ENCODE measurements at places on chromosomes 6 and 20.

DNA sequence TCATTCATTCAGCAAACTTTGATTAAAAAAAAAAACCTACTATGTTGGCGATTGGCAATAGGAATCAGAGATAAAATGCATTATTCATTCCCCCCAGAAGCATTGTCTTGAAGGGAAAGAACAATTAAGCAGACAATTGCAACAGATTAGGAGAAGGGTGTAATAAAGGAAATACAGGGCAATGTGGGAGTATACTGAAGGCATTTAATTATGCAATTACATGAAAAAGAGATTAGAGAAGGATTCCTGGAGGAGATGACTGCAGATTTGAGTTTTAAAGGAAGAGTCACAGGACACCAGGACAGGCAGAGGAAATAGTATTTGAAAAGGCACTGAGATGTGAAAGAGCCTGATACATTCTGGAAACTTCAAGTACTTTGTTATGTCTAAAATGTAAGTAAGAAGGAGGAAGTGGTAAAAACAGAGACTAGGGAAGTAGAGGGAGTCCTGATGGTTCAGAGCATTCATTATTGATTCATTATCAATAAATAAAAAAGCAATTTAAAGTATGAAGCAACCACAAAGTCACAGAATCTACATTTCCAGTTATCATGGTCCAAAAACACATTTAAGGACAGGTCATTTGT lies 43.7 kb downstream of the THEMIS start:
- no peak overlapping the region for H3K4me3 ChIP-seq
- H3K27ac ChIP-seq, result peak overlapping the region; percentile 62
- peaks cover 64% of the 10 kb centered on the region for H3K36me3 ChIP-seq
- no peaks in the 10 kb centered on the region for H3K27me3 ChIP-seq

GRCh38 chr6:107077710-107078109 lies 37.6 kb downstream of the BEND3 start:
- no peaks in the 10 kb centered on the region for H3K36me3 ChIP-seq
- no peak for DNase-seq
- no peak overlapping the region for H3K4me3 ChIP-seq
- H3K27me3 ChIP-seq, result no peaks in the 10 kb centered on the region
- H3K27ac ChIP-seq, result no peak overlapping the region
- H3K4me1 ChIP-seq, result no peaks in the 10 kb centered on the region

GRCh38 chr6:10612161-10612560 lies 82.3 kb downstream of the C6orf52 start:
- H3K36me3 ChIP-seq, result peaks cover 2% of the 10 kb centered on the region
- no peak for DNase-seq
- H3K27ac ChIP-seq, result no peak overlapping the region
- peaks cover 6% of the 10 kb centered on the region for H3K4me1 ChIP-seq
- H3K4me3 ChIP-seq, result no peak overlapping the region

DNA sequence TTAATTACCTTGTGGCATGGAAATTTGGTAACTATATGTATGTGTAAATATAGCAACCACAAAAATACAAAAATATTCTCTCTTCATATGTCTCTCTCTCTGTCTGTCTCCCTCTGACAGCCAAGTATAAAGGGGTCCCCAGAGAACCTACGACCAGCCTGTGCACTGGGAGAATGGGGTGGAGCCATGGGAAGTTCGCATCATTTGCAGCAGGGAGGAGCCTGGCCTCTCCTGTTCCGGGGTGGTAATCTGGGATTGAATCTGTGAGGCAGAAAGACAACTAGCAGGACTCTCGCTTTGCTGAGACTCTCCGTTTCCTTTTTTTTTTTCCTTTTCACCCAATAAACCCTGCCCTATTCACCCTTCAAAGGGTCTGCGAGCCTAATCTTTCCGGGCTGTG lies 1109.1 kb downstream of the HACE1 start:
- H3K36me3 ChIP-seq, result no peaks in the 10 kb centered on the region
- no peak overlapping the region for H3K4me3 ChIP-seq
- H3K4me1 ChIP-seq, result no peaks in the 10 kb centered on the region
- DNase-seq, result no peak

DNA sequence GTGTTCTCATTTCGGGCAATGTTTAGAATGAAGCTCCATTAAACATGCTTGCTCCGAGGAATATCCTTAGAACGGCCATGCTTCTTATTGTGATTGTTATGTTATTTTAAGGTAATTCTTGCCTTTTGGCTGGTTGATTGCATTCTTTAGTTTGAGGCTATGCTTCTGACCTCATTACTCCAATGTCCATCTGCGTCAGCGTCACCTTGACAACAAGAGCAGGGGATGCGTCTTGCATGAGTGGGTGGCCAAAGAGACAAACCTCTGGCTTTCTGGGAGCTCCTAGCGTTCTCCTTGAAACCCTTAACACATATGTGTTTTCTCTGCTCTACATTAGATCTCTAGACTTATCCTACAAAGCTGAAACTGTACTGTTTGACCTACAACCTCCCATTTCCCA lies 184.3 kb downstream of the THBS2 start:
- H3K27me3 ChIP-seq, result no peaks in the 10 kb centered on the region
- DNase-seq, result no peak
- no peak overlapping the region for H3K4me3 ChIP-seq
- H3K36me3 ChIP-seq, result no peaks in the 10 kb centered on the region
- no peak overlapping the region for H3K27ac ChIP-seq

DNA sequence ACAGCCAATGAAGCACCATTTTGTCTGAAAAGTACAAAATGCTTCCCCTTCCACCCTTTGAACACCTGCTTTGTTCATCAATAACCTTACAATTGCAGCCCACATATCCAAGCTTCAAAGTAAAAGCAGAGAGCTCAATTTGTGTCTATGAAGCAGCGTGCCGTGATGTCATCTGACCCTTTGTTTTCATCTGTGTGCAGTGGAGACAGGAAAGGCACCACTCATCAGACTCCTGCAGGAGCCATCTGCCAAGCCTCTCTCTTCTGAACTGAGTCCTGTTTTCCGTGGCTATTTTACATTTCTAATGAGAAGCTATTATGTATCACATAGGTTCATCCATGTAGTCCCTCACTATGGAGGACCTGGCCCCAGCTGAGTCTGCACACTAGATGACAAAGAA lies 7.5 kb upstream of the LY86 start:
- no peak overlapping the region for H3K4me3 ChIP-seq
- H3K4me1 ChIP-seq, result peaks cover 27% of the 10 kb centered on the region
- no peaks in the 10 kb centered on the region for H3K27me3 ChIP-seq
- DNase-seq, result no peak
- no peak overlapping the region for H3K27ac ChIP-seq

- H3K4me1 ChIP-seq, result no peaks in the 10 kb centered on the region
- H3K36me3 ChIP-seq, result no peaks in the 10 kb centered on the region
- H3K4me3 ChIP-seq, result no peak overlapping the region
- no peaks in the 10 kb centered on the region for H3K27me3 ChIP-seq
- no peak overlapping the region for H3K27ac ChIP-seq
Observed at GRCh38 chr6:143097224-143097795, 36.6 kb downstream of the AIG1 start.

DNA sequence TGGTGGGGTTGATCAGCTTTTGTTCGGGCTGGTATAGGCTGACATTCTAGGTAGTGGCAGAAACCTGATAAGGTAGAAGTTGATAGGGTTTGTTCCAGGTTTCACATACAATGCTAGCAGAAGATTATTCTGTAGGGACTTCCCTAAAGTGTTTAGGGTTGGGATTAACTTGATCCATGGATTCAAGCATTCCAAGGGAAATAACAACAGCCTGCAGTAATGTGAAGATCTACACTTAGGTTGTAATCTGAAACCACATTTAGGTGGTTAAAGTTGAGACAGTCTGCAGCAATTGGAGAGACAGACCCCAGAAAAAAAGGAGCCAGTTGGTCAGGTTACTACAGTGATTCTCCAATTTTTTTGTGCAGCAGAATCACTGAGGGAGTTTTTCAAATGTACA lies 56.1 kb downstream of the GJA1 start:
- no peaks in the 10 kb centered on the region for H3K4me1 ChIP-seq
- DNase-seq, result no peak
- no peaks in the 10 kb centered on the region for H3K27me3 ChIP-seq
- H3K27ac ChIP-seq, result no peak overlapping the region
- no peaks in the 10 kb centered on the region for H3K36me3 ChIP-seq
- H3K4me3 ChIP-seq, result no peak overlapping the region

DNA sequence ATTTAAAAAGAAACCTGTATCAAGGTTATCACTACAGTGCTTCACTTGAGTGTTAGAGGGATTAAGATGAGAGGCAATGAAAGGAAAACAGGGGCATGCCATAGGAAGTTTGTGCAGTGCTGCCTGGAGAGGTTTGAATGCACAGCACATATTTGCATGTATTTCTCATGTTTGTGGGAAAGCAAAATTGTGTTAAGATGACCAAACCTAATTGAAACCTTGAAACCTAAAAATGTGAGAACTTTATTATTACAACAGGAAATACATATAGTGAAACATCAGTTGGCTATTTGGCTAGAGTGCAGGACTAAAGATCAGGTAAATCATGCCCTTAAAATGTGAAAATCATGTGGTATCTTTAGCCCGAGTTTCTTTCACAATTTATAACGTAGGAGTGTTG lies 8.5 kb upstream of the TBXT start:
- no peaks in the 10 kb centered on the region for H3K36me3 ChIP-seq
- H3K4me3 ChIP-seq, result no peak overlapping the region
- peaks cover 6% of the 10 kb centered on the region for H3K27me3 ChIP-seq
- peaks cover 2% of the 10 kb centered on the region for H3K4me1 ChIP-seq
- no peak for DNase-seq

DNA sequence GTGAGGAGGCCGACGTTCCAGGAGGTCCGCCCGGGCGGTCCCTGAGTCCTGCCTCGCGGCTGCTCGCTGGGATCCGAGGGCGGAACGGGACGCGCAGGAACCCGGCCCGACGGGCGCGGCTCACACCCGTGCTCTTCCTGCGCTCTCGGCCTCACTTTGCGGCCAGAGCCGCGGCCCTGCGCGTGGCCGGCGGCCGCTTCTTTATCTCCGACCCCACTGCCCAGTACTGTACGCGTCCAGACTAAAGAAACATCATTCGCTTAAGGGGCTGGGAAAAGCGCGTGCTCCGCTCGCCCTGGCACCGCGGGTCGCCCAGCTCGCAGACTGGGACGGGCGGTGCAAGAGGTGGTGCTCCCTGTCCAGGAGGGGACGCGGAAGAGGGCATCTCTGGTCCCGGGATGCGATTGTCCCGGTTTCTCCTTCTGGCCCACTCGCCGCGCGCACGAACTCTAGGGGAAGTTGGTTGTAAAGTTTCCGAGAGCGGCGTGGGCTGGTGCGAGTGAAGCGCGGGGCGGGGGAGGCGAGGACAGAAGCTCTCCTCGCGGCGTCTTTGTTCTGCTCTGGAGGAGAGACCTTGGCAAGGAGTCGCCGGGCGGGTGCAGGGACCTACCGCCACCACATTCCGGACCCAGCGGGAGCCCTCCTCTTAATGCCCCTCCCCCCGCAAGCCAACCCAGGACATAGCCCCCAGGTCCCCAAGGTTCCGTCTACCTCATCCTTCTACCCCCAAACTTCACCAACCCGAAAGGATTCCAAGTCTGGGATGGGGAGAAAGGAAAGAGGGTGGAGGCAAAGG lies 71.0 kb downstream of the SOX4 start:
- H3K4me1 ChIP-seq, result peaks cover 22% of the 10 kb centered on the region
- H3K36me3 ChIP-seq, result no peaks in the 10 kb centered on the region
- H3K27me3 ChIP-seq, result peaks cover 58% of the 10 kb centered on the region
- H3K4me3 ChIP-seq, result no peak overlapping the region

DNA sequence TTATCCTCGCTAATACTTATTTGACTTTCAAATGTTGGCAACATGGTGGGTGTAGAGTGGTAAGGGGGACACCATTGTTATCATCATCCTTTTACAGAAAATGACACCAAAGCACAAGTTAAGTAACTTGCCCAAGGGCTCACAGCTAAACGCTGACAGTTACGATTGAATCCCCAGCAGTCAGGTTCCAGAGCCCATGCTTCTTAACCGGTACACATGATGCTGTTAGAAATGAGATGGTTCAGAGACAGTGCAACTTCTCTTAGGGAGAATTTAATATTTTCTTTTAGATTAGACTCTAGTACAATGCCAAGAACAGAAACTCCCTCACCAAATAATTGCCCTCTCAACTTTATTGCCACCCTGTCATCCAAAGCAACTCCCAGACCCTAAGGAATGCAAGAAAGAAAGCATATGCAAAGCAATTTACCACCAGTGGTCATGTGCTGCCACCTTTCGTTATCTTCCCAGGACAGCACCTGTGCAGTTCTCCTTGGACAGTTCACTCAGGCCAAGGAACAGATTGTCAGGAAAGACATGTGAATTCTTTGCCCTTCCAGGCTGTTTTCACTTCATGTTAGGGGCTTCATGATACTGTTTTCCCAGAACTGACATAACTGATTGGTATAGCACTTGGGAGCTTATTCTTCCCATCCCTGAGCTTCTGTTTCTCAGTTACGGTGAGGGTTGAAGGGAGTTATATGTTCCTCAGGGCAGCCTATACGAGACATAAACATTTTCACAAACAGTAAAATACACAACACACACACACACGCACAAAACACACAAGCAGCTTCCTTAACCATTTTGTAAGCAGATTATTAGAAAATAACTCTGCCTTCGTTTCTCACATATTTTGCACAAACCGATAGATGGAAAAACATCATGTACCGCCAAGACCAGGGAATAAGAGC lies 5.1 kb downstream of the HLA-DMA start:
- DNase-seq, result peak; percentile 67
- H3K36me3 ChIP-seq, result peaks cover 11% of the 10 kb centered on the region
- H3K4me3 ChIP-seq, result no peak overlapping the region
- no peak overlapping the region for H3K27ac ChIP-seq
- H3K4me1 ChIP-seq, result peaks cover 78% of the 10 kb centered on the region

GRCh38 chr6:105357165-105357564 lies 45.7 kb downstream of the PREP start:
- no peak overlapping the region for H3K27ac ChIP-seq
- no peak overlapping the region for H3K4me3 ChIP-seq
- no peaks in the 10 kb centered on the region for H3K4me1 ChIP-seq
- DNase-seq, result no peak
- no peaks in the 10 kb centered on the region for H3K27me3 ChIP-seq

DNA sequence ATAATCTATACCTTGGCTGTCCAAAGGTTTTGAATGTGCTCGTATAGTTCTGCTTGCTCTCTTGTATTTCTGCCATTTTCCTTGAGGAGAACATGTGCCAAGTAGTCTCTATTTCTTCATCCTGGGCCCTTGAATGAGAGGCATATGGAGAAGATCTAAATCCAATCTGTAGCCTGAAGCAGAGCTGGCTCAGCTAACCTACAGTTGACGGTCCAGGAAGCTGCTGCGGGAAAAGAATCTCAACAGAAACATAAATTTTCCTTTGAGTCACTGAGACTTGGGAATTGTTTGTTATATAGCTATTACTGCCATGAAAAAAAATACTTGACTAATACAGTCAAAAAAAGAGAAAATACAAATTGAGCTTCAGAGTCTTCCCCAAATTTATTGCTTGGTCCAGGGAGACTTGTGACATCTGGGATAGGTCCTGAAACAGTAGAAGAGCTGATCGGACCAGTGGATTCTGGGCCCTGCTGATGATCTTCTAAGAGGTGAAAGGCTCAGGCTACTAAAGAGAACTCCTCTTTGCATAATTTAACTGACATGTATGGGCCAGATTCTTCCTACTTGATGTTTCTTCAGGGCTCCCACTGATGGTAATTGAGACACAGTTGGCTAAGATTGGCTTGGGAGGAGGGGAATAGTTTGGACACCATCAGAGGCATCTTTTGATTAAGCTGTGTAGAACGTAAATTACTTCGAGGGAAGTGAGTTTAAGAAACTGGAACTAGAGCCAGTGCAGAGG lies 29.9 kb upstream of the PLCB4 start:
- H3K27me3 ChIP-seq, result no peaks in the 10 kb centered on the region
- no peak overlapping the region for H3K27ac ChIP-seq
- H3K36me3 ChIP-seq, result no peaks in the 10 kb centered on the region
- DNase-seq, result no peak
- no peaks in the 10 kb centered on the region for H3K4me1 ChIP-seq
- H3K4me3 ChIP-seq, result no peak overlapping the region
